GM20000 (cell line): ENCODE measurements at places on chromosomes 2 and 18.
A peak's percentile ranks its signal among the peaks of the same experiment; 100 is the strongest.

DNA sequence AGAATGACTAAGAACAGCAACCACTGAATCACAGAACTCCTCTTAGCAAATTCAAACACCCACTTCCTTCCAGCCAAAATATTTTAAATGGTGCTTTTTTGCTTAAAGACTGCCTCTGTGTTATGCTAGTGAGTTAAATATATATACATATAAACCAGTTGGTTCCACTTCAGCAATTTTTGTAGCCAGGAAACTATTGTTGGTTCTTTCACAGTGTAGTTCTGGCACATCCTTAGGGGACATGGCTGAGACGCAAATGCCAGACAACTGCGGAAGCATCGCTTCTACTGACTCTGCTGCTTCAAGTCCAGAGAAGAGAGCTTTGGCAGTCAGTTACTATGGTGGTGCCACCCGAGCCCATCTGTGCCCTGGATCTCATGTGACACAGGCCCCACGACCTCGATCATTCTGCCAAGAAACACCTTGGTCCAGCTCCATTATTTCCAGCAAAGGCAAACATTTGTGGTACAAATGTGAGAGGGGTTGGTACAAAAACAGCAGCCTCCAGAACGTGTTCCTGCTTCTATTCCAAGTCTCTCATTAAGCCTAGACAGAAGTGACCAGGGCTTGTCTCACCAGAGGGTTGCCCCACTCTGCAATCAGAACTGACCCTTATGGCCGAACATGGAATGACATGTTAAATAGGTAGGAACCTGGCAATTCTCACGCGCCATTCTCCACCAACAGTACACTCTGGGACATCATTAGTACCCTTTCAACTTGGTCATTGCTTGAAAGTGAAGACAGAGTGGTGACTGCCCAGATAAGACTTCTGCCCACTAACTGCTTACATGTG is 117.8 kb upstream of the NRP2 start:
- no peak for DNase-seq

DNA sequence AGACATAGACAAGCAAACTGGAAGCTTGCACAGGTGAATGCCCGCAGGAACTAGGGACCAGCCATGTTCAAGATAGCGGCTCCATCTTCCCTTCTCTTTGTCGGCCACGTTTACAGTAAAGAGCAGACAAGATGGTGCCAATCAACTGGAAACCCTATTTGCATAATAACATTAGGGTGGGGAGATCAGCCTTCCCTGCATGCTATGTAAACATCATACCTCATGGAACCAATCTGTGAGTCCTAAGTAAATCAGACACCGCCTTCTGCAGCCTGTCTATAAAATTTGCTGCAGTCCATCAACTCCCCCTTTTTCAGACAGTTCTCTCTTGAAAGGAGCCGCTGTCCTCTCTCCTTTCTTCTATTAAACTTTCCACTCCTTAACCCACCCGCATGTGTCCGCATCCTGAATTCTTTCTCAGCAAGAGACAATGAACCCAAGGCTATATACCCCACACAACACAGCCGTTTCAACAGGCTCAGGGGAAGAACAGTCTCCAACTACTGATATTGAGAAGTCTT is 384.4 kb downstream of the EIPR1 start:
- no peak for DNase-seq

DNA sequence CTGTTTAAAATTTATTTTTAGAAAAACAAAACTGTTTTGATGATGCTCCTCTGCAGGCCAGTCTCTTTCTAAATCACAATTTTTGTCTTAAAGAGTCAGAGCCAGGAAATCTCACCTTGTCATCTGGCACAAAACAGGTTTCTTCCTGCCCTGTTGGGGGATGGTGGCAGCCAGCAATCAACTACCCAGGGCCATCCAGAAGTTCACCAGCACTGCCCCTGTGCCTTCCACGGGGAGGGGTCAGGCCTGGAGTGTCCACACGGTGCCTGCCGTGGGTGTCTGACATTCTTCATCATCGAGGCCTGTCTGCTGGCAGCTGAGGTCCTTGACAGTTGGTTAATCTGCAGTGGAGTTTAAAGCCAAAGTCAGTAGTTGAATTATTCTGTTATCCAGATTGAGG is 40.0 kb upstream of the BMP10 start:
- no peak for DNase-seq

DNA sequence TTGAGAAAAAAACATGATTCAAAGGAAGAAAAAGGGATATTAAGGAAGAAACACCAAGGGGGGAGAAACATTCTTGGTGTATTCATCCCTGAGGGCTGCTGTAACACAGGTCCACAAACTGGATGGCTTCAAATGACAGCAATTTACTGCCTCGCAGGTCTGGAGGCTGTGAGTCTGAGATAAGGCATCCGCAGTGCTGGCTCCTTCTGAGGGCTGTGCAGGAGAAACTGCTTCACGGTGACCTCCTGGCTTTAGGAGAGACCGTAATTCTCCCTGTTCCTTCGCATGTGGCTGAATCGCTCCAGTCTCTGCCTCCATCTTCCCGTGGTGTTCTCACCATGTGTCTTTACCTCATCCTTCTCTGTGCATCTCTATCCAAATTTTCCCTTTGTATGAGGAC is 490.7 kb downstream of the EIPR1 start:
- no peak for DNase-seq

DNA sequence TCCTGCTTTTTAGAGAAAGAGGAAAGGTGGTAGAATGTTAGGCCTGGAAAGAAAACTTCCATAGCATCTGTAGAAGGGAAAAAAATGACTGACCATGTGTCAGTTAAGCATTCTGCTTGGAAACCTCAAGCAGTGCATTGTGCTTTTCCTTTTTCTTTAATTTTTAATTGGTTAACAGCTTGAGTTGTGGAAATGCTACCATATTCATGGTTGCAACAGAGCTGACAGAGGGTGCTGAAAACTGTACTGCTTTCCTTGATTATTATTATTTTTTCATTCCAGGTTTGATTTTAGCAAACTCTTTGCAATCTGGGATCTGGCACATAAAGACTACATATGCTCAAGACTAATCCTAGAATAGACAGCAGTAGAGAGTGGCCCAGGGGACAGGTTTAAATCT is 404.5 kb downstream of the EPHA4 start:
- DNase-seq = no peak

DNA sequence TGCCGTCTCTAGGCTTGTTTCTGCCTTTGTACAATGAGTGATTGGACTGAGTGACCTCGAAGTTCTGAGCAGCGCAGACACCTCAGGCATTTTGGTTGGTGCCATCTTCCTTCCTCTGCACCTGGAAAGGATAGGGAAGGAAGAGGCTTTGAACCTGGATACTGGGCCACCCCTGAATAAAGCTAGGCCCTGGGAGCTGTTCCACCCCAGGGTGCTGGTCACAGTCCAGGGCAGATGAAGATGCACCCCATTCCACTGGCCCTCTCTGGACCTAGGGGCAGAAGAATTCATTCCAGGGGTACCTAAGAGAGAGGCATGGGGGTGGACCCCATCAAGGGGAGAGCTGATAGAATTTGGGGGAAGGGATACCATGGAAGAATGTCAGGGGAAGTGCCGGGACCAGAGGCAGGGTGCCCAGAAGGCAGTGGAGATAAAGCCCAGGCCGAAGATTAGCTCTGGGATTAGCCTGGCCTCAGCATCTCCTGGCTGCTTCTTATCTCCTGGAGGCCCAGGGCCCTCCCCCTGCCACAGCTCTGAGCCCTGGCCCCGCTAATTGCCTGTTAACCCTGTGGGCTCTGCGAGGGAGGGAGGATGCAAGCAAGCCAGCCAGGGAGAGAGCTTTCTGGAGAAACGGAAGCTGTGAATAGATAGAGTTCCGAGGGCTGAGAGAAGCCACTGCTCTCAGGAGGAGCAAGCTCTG is 11.4 kb downstream of the ASIC4 start:
- no peak for DNase-seq

DNA sequence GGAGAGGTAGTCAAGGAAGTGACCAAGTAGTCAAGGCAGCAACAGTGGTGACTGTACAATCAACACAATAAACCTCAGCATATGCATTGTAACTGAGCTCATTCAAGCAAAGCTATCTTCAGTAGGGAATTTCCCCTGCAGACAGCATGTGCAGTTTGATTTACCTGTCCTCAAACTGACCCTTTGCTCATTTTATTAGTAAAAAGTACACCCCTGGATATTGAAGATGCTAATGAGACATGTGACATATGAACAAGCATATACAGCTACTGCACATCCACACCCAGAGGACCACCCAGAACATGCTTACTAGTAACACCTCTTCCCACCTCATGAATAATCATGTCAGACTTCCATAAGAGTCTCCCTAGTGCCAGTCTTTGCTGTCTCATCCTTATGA is 15.4 kb downstream of the C2orf81 start:
- peak; percentile 53 for DNase-seq

DNA sequence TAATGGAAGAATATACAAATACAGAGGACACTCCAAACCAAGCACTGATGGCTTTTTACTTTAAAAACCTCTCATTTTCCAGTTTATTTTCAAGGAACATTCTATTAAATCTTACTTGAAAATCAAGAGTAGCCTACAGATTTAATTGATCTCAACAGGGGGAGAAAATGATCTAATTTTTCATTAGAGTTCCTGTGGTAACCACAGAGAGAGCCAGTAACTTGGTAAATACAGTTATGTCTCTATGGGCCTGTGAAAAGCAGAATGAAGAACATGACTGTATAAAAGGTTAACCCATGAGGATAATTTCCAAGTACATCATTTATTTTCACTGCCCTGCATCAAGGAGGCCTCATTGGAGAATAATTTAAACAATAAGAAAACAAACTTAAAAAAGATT is 39.8 kb upstream of the ITPRID2 start:
- no peak for DNase-seq

DNA sequence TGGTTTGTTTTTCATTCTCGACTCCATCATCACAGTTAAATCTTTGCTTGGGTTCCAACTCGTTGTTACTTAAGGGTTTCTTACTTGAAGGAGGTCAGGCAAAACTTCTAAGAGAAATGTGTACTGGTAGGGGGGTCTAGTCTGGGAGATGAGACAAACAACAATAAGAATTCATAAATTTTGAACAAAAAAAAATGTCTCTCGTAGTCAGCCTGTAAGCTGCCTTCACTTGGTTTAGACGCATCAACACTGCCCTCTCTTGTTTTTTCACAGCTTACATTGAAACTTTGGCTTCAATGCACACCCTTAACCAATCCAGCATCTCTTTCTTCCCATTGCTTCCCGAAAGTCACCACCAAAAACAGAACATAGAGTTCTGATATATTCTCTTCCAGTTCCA is 576.4 kb upstream of the PIK3C3 start:
- DNase-seq = no peak

DNA sequence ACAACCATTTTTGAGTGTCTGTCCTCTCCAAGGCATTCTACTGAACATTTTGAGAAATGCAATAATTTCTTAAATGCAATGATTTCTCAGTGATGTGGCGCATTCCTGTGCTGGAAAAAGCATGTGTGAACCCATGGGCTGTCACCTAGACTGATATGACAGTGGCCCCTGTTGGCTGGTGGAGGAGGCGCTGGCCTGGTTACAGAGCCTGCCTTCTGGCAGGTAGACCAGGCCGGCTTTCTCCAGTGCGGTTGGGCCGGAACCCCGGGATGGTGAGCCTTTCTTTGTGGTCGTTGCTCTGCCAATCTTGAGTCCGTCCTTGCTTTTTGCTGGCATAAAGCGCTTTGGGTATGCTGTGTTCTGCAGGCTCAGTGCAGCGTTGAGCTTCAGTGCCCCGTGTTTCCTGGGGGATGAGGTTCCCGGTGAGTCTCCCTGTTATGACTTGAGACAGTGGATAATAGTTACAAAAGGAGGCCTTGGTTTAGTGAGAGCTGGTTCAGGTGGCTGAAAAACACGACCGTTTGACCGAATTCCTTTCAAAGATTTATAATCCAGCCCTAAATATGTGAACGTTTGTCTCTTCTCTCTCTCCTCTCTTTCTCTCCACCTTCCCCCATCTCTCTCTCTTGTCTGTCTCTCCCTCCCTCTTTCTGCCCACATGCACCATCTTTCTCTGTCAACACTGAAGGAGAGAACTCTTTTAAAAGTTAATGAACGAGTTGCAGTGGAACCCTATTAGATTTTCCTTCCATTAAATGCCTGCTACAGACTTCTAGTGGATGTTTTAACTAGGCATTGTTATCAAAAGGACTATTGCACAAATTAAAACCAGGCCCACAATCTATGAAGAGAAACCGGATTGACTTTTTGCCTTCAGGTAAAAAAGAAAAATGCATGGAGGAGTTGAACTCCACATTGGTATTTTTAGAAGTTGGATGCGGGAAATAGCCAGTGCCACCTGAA is 34.0 kb downstream of the TSHZ1 start:
- peak; percentile 32 for DNase-seq

- DNase-seq = no peak
These were observed 339.5 kb upstream of the GCFC2 start for GRCh38 chr2:76050196-76050595.

- DNase-seq = no peak
These were observed 3.7 kb upstream of the IL1RN start for GRCh38 chr2:113123726-113124125.
